Muscle of leg (tissue), 16 donors: ENCODE measurements at places on chromosomes 1 and 21.
A peak's percentile ranks its signal among the peaks of the same experiment; 100 is the strongest.

DNA sequence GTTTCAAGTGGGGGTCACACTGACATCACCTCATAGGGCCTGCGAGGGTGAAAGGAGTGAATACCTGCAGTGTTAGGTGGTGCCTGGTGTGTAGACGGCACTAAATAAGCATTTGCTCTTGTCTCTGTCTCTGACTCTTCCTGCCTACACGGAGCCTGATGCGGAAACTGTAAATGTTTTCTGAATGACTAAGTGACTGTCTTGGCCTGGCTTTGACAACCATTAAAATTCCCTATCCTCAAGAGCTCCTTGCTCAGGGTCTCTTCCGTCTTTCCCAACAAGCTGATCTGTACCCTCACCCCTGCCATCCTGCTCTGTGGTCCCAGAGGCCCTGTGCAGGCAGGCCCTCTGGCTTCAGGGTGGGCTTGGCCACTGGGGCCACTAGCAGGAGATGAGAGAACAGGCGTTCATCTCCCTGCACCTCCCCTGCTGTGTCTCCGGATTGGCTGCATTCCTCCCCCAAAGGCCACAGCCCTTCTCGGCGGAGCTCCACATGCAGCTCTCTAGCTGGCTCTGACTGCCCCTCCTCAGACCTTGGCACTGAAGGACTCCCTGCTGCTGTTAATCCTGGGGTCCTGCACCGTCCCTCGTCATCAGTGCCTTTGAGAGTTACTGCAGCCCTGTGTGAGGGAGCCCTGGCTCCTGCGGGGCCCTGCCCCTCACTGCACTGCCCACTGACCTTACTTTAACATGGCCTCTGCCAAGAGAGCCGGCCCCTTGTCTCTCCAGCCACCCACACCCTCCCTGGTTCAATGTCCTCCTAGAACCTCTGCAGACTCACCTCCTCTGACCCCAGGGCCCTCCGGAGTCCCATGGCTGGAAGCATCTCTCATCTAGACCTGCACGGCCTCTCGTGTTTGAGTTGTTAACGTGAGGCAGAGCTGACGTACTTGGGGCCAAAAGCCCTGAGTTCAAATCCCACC lies 211.1 kb downstream of the MATN1 start:
- no peak for DNase-seq

- no peak for DNase-seq
Measured at GRCh38 chr1:87122243-87122642, 206.4 kb upstream of the LMO4 start.

GRCh38 chr1:206793620-206794019 lies 21.3 kb upstream of the IL10 start:
- DNase-seq: no peak

DNA sequence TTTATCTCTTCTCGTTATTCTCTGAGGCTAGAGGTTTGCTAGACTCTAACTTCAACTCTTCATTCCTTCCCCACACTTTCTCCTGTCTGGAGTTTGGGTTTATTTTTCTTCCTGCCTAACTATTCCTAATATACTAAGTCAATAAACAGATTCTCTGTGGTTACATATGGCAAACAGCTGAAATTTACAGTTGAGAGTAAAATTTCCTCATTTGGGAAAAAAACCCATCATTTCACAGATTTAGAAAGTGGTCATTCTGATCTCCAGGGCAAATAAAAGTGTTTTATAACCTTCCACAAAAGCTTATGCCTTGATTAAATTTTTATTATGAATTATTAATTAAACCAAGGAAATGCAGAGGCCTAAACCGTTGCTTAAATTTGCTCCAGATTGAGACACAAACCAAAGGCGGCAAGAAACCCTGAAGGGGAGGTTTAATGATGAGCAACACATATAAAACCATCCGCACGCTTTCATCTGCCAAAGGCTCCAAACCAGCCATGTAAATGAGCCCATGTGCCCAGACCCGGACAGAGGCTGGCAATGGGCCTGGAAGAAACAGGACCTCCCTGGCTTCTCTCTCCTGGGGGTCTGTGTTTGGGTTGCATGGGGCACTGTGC lies 201.7 kb upstream of the LMO4 start:
- no peak for DNase-seq

GRCh38 chr21:41805643-41806042 lies 38.8 kb upstream of the RIPK4 start:
- DNase-seq: no peak

DNA sequence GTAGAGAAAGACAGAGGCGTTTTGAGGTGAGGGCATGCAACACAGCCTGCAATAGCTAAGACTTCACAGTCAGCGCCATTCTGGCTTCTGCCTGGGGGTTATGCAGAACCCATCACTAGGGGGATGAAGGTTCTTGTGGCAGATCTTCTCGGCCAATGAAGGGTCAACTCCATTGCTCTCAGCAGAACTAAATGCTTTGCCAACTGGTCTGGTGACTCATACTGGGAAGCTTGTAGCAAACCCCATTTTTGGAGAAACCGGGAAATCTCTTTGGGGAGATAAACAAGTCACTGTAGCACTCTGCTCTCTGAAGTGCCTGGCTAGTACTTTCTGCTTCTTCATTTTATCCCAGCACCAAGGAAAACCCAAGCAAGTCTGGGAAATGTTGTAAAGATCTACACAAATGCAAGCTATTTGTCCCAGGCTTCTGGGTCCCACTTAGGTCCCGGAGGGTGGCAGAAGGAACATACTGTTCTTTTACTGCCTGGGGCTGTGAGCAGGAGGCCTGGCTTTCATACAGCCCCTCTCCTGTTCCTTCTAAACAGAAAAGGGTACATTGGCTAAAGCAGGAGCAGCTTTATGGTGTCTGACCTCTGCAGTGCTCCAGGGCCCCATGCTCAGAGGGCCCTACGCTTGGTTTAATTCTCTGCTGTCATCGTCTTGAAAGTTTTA lies 28.8 kb downstream of the SHISA4 start:
- no peak for DNase-seq

DNA sequence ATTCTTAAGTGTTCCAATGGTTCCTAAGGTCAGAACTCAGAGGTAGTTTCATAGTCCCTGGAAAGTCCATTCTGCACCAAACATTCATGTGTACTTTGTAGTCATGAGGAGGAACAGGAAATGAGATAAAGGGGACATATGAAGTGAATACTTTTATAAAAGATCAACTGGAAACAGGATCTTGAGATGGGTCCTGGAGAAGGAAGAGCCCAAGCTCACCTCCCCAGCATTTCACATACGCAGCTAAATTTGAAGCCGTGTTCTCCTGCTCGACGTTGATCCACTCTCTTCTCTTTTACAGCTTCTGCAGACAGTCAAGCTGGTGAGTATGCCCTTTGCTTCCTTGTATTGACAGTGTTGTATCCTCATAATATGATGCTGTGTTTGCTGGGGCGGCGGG lies 429 bp downstream of the FCGR2A start:
- DNase-seq: no peak

DNA sequence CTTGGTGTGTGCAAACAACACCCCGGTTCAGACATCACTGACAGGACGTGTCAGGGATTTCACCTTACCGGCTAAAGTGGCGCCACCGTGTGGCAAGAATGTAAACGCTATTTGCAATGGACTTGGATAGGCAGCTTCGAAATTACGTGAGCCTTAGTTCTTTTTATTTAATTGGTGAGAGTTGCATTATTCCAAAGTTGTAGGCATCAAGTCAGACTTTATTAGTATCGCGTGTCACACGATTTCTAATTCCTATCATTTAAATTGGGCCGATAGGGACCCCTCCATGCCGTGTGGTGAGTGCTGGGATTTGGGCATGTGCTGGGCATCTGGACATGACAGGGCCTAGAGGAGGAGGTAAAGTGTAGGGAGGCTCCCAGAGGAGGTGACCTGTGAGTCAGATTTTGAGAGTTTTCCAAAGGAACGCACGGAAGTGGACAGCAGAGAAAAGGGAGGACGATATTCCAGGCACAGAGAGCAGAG lies 14.5 kb upstream of the CPT2 start:
- peak; percentile 82 for DNase-seq

- peak; percentile 61 for DNase-seq
Measured at GRCh38 chr1:206834711-206835110, 30.7 kb upstream of the IL20 start.

GRCh38 chr1:244792188-244792850 lies 43.1 kb upstream of the COX20 start:
- no peak for DNase-seq

DNA sequence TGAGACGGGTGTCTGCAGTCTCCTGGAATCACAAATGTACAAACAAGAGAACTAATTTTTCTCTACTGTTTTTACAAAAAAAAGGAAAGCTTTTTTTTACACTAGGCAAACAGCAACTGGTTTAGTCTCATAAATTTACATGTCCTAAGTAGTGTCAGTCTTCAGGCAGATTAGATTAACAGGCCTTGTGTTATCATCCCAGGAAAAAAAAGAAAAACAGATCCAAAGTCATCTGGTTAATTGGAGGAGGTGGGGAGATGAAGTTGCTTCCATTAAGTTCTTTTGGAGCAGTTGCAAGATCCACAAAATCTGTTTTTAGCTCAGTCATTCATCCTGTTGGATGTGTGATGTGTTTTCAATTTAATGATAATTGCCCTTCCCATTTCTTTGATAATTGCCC lies 363.5 kb upstream of the ADGRL2 start:
- no peak for DNase-seq

- DNase-seq: no peak
Measured at GRCh38 chr1:192061556-192061955, 96.7 kb upstream of the RGS18 start.

GRCh38 chr1:18261891-18262290 lies 154.3 kb downstream of the IGSF21 start:
- DNase-seq: no peak

DNA sequence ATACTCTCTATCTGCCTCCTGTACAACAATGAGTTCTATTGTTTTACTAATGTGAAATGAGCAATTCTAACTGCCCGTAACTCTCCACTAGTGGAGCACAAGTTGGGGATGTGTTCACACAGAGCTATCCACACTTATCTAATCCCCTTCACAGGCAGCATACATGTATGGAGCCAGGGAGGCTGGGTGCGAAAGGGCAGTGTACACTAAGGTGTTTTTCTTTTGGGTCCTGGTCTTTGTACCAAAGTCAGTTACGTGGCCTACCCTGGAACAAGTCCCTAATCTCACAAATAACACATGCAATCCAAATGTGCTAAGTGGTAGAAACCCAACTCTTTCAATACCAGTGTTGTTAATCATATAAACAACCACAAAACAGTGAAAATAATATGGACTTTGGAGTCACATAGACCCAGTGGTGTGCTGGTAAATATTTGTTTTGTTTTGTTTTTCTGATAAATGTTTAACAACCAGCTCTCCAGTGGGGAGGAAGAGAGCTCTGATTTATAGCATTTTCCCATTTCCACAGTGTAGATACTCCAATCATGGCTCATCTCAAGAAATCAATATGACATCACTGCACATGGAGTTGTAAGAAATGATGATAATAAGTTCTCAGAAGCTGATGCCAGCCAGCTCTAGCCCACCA lies 319.9 kb upstream of the DUSP10 start:
- no peak for DNase-seq

DNA sequence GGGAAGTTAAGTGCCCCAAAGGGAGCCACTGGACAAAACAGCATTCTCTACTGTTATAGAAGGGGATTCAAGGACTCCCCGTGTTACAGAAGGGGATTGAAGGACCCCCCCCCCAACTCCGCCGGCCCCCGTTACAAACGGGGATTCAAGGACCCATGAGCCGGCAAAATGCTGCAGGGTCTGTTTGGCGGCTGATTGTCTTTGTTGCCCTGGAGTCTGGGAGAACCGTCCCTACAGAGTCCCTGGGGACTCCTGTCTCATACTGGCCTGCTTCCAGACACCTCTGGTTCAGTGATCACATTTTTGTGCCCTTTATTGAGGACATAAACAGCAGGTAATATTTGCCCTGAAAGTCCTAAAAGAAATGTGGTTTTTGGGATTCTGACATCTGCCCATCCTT lies 96.4 kb downstream of the SYF2 start:
- no peak for DNase-seq

DNA sequence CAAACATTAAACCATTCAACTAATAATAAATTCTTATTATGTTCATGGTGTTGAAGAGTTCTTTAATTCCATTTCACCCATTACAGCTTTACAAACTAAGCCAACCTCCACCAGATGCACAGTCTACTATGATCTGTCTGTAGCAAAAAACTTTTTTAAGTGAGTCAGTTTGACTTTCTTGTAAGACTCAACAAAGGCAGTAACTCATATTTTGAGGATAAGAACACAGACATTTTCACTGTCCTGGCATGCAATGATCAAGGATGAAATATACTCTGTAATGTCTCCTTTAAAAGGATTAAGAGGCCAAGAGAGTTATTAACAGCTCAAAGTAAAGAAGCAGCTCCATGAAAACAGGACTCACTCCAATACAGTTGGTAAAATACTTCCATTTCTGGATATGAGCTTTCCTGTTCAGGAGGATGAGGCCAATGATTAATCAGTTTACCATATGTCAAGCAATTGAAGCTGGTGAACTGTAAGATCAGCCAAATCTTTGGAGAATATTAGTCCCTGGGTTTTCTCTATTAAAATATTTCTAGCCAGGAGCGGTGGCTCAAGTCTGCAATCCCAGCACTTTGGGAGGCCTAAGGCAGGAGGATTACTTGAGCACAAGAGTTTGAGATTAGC lies 20.6 kb downstream of the XKR8 start:
- peak; percentile 92 for DNase-seq

- DNase-seq: no peak
Measured at GRCh38 chr1:19315378-19316198, 3.5 kb downstream of the SLC66A1 start.

- no peak for DNase-seq
Measured at GRCh38 chr1:156858555-156858956, 361 bp downstream of the INSRR start.

GRCh38 chr1:27003745-27004470 lies 8.7 kb downstream of the TENT5B start:
- no peak for DNase-seq

GRCh38 chr1:208183977-208184911 lies 59.9 kb downstream of the PLXNA2 start:
- DNase-seq: peak; percentile 86

DNA sequence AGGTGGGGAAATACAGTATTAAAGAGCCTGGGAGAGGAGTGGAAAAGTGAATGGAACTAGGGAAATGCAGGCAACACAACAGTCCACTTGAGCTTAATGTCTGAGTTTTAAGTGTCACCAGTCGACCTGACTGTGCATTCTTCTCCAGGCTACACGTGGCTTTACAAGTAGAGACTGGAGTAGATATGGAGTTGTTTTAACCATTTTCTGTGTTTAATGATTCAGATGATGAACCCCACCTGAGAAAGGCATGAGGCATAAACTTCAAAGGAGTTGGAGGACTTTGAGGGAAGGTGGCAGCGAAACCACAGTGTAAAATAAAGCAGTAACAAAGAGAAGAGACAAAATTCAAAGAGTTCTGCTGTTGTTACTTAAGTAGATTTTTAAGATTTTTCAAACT lies 12.6 kb downstream of the FUBP1 start:
- DNase-seq: no peak

DNA sequence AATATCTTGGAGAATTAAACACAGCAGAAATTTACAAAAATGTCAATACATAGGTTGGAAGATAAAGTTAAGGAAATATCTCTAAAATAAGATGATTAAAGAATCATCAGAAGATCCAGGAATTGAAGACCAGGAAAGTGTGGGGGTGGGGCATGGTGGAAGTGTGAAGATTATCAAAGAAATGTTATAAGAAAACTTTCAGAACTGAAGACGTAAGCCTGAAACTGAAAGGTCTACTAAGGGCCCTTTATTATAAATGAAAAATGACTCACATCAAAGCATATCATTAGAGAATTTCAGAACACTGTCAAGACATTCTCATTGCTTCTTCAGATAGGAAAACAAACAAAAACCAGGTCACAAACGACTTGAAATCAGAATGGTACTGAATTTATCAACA lies 92.4 kb upstream of the DPT start:
- DNase-seq: no peak
